ENCODE measurements at places on chromosomes 11 and 22.
A peak's percentile ranks its signal among the peaks of the same experiment; 100 is the strongest.

DNA sequence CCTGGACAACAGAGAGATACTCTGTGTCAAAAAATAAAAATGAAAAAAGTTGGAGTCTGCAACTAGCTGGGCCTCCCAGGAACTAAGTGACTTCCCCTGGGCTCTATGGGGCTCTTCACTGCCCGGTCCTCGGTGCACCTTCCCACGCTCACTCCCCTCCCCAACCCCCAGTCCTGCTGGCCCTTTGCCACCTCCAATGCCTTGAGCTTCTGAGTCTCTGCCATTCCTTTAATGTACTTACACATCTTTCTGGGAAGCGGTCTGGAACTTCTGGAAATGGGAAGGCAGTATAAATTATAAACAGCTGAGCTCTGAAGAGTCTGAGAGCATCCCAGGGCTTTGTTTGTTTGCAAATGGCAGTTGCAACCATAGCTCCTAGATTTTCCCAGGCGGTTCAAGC lies 5.9 kb upstream of the BATF2 start:
- no peak for DNase-seq

DNA sequence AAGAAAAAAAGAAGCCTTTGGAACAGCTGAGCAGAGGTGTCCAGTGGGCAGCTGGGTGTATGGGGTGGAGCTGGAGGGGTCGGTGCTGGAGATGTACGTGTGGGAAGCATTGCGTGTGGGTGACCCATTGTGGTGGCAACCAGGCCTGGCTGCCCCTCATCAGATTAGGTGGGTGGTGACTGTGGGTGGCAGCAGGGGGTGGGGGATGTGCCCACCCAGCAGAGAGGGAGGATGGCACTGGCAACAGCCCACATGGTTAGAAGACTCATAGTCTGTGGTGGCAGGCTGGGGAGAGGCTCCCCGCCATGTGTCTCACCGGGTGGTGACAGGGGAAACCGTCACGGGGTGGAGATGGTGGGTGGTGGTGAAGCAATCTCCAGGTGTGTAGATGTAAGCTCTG lies 27.6 kb downstream of the TP53I11 start:
- no peak for DNase-seq

GRCh38 chr22:38240734-38241252 lies 32.0 kb downstream of the TMEM184B start:
- peak; percentile 83 for DNase-seq

GRCh38 chr11:34266090-34266912 lies 91.5 kb downstream of the ABTB2 start:
- no peak for DNase-seq

DNA sequence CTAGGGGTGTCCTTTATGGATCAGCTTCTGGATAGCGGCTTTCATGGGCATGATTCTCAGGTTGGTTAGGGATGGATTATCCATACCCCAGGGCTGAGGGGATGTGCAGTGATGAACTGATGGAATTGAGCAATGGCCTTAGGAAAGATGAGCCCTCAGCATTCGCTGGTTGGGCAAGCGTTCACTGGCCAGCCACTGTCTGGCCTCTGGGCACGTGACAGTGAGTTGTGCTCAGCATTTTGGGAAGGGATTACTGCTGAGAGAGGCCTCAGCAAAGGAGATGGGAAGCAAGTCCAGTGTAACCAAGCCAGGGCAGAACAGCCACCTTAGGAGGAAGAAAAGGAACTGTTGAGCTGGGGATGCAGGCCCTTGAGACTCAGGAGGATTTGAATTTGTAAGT lies 17.4 kb downstream of the UBASH3B start:
- no peak for DNase-seq

GRCh38 chr11:134665571-134666270 lies 253.7 kb upstream of the B3GAT1 start:
- no peak for DNase-seq

DNA sequence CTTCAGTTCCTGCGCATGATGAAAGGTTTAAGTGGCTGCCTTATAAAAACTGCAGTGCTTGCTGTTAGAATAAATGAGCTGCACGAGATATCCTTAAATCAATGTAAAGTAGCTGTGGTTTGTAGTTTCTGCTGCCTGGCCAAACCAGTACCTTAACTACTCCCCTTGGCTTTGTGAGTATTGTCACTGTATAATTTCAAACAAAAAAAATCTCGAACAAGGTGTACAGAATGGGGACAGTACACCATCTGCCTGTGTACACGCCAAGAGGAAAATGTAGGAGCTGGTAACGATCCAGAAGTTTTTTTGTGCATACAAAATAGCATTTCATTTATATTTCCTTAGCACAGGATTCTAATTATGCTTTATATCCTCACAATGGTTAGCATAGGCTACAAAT lies 20.6 kb upstream of the NDUFC2 start:
- no peak for DNase-seq

Measured in NCI-H69 (cell line).